ENCODE measurements at places on chromosomes 2 and 18.

GRCh38 chr2:238465487-238466242 is 38.9 kb downstream of the ASB1 start:
- H3K4me1 ChIP-seq, result no peaks in the 10 kb centered on the region
- H3K27ac ChIP-seq, result no peak overlapping the region
- no peaks in the 10 kb centered on the region for H3K36me3 ChIP-seq
- no peaks in the 10 kb centered on the region for H3K27me3 ChIP-seq
- DNase-seq, result no peak

DNA sequence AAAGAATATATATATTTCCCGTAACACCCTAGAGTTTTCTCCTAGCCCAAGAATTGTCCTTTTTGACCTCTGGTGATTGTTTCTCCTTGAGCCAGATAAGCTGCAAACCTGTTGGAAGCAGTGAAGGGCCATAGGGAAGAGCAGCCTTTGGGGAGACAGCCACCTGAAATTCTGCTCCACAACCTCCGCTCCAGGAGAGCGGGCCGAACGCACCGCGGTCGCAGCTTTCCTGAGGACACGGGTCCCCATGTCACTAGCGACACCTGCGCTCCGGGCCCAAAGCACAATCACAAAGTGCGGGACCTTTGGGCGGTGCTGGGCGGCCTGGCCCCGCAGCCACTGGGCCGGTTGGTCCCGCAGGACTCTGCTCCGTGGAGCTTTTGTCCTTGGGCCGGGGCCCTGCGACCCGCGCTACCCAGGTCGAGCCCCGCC is 557 bp upstream of the DSG2 start:
- no peak for DNase-seq
- H3K27me3 ChIP-seq, result no peaks in the 10 kb centered on the region
- peaks cover 17% of the 10 kb centered on the region for H3K4me1 ChIP-seq
- H3K27ac ChIP-seq, result peak overlapping the region; percentile 52
- peak overlapping the region; percentile 98 for H3K4me3 ChIP-seq

DNA sequence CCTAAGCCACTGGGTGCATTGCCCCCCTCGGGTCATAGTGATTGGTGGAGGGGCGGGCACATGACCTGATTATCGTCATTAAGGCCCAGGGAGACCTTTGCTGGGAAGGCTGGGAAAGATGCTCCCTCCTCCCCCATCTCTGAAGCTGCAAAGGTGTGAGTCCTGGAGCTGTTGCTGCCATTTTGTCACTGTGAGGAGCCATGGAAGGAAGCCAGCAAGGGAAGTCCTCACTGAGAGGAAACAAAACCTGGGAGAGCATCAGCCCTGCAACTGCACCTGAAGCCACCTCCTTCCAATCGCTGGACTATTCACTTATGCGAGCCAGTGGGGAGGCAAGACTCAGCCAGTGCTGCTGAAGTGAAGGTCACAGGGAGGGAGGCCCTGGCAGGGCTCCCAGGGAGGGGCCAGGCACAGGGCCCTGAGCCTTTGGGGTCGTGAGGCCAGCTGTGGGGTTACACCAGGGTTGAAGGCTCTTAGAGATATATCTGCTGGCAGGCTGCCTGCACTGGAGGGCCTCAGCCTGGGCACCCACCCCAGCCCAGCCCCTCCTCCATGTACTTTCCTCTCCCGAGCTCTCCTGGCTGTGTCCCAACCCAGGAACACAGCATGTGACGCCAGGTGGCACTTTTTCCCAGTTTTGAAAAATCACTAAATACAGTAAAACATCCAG is 10.7 kb upstream of the FAHD2A start:
- no peaks in the 10 kb centered on the region for H3K36me3 ChIP-seq
- DNase-seq, result peak; percentile 21
- no peak overlapping the region for H3K27ac ChIP-seq
- H3K27me3 ChIP-seq, result no peaks in the 10 kb centered on the region

DNA sequence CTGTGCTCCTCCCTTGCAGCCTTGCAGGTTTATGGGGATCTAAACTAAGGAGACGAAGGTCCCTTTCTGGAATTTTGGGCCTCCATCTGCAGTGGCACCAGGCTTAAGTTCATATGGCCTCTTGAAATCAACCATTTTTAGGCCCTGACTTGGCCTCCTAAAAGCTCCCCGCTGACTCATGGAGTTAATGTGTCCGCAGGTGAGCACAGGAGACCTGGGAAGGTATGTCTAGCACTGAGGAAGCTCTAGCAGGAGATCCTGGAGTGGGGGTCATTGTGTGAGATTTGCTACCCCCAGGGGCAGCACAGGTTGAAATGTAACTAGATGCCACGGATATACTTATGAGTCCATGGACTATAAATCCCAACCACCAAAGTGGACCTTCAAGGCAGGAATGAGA is 95.9 kb upstream of the CELF4 start:
- no peak overlapping the region for H3K4me3 ChIP-seq
- H3K4me1 ChIP-seq, result peaks cover 6% of the 10 kb centered on the region
- no peaks in the 10 kb centered on the region for H3K36me3 ChIP-seq
- no peaks in the 10 kb centered on the region for H3K27me3 ChIP-seq
- DNase-seq, result no peak

GRCh38 chr2:69933839-69934613 is 19.1 kb downstream of the MXD1 start:
- H3K36me3 ChIP-seq, result peaks cover 12% of the 10 kb centered on the region
- peak; percentile 95 for DNase-seq
- no peaks in the 10 kb centered on the region for H3K27me3 ChIP-seq
- no peak overlapping the region for H3K27ac ChIP-seq
- H3K4me1 ChIP-seq, result no peaks in the 10 kb centered on the region

DNA sequence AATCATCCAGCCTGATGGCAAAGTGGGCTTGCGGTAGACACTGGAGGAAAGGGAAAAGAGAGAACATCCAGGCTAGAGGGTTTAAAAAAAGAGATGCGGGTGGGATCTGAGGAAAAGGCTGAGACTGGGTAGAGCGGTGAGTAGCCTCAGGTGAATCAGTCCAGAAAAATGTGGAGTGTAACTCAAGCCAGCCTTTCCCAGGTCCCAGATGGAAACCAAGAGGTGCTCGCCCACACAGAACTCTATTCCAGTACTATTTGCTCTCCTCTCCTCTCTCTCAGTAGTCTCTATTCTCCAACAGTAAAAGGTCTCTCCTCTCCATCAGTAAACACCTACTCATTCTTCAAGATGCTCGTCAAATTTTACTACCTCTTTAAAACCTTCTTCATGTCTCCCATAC is 38.3 kb upstream of the NRP2 start:
- H3K27ac ChIP-seq, result no peak overlapping the region
- DNase-seq, result no peak
- H3K4me3 ChIP-seq, result no peak overlapping the region
- H3K36me3 ChIP-seq, result no peaks in the 10 kb centered on the region
- peaks cover 14% of the 10 kb centered on the region for H3K4me1 ChIP-seq

DNA sequence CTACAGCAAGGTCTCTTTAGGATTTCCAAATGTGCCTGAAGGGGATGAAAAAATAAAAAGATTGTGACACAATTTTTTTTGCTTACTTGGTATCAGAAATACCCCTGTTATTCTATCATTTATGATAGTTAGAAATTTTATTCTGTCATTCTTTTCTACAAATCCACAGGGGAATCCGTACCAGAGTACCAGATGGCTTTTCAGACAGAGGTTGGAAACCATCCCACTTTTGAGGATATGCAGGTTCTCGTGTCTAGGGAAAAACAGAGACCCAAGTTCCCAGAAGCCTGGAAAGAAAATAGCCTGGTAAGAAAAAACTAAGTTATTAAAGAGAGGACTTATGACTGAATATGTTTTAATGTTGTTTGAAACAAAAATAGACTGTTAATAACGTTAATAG is 92.6 kb upstream of the FAM117B start:
- no peaks in the 10 kb centered on the region for H3K27me3 ChIP-seq
- H3K36me3 ChIP-seq, result no peaks in the 10 kb centered on the region
- H3K4me1 ChIP-seq, result peaks cover 33% of the 10 kb centered on the region
- no peak for DNase-seq
- no peak overlapping the region for H3K27ac ChIP-seq

DNA sequence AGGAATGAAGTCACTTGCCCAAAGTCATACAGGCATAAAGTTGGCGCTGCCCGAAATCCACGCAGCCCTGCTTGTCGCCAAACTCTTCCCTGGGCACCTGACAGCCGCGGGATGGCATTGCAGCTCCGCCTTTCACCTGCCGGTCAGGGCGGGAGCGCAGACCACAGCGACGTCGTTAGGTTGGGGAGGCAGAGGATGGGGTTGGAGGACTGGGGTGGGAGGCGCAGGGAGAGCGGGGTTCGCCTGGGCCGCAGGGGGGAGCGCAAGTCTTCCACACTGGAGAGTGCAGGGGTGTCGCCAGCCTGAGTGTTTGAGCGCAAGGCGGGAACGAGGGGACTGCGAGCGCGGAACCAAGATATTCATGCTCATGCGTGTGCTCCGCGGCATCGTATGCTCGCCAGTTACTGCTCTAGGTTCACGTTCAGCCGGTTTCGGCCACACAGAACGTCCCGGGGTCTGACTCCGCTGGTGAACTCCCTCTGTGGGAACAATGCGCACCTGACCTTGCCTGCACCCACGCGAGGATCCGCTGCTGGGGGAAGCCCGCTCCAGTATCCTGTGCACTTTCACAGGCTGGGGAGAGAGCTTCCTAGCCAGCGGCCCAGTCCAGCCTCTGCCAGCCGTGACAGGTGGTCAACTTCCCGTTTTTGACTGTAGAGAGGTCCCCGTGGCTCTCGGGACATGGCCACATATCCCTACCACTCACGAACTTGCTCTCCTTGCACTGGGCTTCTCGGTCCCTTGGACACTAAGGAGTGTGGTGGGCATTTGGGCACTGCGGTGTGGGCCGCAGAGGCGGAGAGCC is 767 bp upstream of the NPPC start:
- peak overlapping the region; percentile 31 for H3K4me3 ChIP-seq
- DNase-seq, result peak; percentile 23
- H3K27ac ChIP-seq, result no peak overlapping the region

DNA sequence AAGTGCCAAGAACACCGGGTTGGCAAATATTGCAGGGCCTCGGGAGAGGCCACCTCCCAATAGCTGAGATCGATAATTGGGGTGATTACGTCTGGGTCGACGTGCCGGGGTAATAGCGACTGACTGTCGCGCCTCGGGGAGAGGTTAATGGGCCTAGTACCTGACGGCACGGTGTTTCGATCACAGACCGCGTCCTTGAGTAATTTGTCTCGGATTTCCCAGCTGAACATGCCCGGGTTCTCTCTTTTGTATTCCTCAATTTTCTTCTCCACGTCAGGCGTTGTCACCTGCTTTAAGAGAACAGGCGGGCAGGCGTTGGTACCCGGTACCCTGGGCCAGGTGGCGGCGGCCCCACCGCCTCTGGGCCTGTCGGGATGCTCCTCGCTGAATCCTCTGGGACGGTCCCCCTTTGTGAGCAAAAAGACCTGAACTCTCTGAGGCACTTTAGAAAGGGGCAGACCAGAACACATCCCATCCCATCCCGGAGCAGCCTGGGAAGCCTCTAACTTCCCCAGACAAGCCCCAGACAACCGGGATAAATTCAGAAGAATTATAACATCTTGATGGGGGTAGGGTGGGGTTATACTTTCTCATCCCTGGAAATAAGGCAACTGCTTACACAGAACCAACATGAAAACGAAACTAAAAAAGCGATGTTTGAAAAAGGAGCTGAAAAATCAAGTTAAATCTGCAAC is 3.3 kb downstream of the PAX3 start:
- no peak overlapping the region for H3K27ac ChIP-seq
- no peaks in the 10 kb centered on the region for H3K36me3 ChIP-seq
- no peak overlapping the region for H3K4me3 ChIP-seq
- peaks cover 100% of the 10 kb centered on the region for H3K27me3 ChIP-seq

- no peak for DNase-seq
- H3K4me3 ChIP-seq, result no peak overlapping the region
- H3K36me3 ChIP-seq, result peaks cover 16% of the 10 kb centered on the region
- no peak overlapping the region for H3K27ac ChIP-seq
- peaks cover 27% of the 10 kb centered on the region for H3K4me1 ChIP-seq
Measured at GRCh38 chr18:25316381-25317018, 35.5 kb downstream of the ZNF521 start.

Data from cardiac muscle cell (in vitro differentiated cells and primary cell).